ENCODE measurements at places on chromosomes 3 and 15.

GRCh38 chr3:25903371-25904129, 113.7 kb downstream of the OXSM start:
- peak; percentile 6 for DNase-seq

DNA sequence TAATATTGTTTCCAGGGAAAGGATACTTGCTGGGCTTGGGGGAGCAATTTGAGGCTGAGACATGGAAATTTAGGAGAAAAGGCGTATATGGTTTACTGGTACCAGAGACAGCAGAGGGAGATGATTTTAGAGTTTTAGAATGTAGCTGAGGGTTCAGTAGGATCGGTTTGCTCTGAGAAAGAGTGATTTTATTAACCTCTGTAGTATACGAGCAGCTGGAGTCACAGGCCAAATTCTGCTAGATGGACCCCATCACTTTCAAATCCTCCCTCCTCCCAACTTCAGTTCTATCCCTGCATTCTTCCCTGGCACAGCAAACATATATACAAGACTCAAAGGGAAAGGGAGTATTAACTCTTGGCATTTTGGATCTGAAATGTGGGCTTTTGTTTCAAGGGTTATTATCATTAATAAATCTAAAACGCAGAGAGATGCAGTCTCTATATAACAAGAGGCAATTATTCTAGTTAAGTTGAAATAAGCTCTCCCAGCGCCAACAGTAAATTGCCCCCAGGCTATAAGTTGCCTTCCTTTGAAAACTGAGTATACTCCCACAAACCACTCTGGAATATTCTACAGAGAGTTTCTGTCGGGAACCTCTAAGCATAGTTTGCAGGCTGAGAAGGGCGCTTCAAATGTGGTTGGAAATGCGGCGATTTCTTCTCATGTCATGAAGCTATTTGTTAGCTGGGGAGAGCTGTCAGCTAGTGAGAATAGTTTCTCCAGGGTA, 5.4 kb downstream of the CRABP1 start:
- DNase-seq, result no peak

DNA sequence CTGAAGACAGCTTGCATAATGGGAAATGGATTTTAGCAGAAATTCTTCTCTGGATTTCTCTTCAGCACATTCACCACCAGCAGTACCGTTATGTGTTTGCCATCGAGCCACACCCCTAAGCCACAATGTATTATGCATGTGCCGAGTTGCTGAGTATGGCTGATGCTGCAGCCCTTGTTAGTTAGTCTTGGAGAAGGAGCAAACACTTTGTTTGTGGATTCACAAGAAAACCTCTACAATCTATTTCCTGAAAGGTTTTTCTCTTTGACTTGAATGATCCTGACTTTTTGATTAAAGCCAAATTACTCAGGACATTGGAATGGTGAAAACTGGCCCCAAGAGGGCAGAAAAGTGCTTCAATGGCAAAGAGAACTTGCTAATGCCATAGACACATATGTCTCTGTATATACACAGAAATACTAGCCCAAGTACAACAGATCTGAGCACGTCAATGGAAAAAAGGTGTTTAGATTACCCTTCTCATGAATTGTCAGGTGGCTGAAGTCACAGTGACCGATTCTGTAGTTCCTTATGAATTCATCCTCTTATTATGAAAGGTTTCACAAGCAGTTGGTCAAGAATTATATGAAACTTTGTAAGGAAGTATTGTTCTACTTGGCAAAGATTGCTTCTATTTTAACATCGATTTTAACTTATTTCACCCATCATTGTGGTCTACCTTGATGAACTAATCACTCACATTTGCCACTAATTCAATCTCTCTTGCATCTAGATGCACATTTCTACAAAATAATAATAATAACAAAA, 103.0 kb downstream of the P3H2 start:
- DNase-seq, result peak; percentile 64

DNA sequence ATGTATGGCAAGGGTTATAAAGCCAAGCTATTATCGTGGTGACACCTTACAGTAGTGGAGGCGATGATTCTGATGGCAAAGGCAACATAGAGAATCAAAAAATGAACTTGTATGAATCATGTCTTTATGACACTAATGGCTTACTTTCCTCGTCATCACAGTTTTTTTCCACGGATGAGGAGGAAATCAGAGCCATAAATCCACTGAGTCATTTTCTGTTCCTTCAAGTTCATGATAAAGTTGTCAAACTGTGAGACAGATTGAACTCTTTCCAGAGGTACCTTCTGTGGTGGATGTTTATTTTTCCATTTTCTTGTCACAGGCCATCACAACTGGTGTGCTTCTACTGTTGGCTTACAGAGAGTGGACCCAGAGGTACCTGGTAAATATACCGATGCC, 8.5 kb downstream of the TMEM212 start:
- DNase-seq, result no peak

All from Ammon's horn (tissue), 1 donor.